Stimulated activated CD4-positive, alpha-beta T cell treated with anti-CD3 and anti-CD28 coated beads, TNF-alpha, amount 100 ng/mL, for 24 hours (primary cell): ENCODE measurements at places on chromosomes 1 and 21.

- no peak for DNase-seq
Observed at GRCh38 chr21:39110431-39110830, 72.8 kb downstream of the PSMG1 start.

- no peak for DNase-seq
Observed at GRCh38 chr1:79554688-79555087, 548.2 kb upstream of the ADGRL4 start.

GRCh38 chr1:8506995-8507615 lies 189.2 kb downstream of the SLC45A1 start:
- DNase-seq = no peak

DNA sequence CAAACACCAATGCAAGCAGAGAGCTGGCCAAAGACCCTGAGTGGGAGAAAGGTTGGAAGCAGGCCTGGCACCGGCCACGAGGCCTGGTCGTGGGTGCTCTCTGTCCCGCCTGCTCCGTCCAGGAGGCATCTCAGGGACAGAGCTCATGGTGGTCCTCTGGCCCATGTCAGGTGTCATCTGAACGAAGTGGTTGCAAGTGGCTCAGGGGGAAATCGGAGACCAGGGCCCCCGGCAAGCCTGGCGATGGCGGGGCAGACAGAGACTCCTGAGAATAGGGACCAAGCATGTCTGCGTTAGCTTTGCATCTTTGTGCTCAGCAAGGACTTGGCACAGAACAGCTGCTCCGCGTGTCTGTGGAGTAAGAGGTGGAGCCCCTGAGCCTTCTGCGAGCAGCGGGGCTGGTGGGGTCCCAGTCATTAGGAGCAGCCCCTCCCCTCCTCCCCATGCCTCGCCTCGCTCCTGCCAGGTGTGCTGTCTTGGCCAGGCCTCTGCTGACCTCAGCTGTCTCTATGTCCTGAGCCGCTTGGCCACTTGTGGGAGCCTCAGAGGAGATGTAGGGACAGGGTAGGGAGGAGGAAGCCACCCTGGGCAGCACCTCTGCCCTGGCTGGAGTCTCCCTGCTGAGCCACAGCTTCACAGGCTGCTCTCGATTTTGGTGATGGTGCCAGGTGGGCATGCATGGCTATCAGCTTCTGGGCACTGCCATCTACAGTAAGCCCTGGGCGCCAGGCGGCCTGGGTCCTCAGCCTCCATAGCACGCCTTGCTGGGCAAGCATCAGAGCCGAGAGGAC lies 362.9 kb upstream of the VAMP3 start:
- no peak for DNase-seq

GRCh38 chr1:161905269-161905884 lies 118.3 kb downstream of the OLFML2B start:
- DNase-seq = no peak

- no peak for DNase-seq
Observed at GRCh38 chr1:29412591-29412990, 176.3 kb downstream of the PTPRU start.

DNA sequence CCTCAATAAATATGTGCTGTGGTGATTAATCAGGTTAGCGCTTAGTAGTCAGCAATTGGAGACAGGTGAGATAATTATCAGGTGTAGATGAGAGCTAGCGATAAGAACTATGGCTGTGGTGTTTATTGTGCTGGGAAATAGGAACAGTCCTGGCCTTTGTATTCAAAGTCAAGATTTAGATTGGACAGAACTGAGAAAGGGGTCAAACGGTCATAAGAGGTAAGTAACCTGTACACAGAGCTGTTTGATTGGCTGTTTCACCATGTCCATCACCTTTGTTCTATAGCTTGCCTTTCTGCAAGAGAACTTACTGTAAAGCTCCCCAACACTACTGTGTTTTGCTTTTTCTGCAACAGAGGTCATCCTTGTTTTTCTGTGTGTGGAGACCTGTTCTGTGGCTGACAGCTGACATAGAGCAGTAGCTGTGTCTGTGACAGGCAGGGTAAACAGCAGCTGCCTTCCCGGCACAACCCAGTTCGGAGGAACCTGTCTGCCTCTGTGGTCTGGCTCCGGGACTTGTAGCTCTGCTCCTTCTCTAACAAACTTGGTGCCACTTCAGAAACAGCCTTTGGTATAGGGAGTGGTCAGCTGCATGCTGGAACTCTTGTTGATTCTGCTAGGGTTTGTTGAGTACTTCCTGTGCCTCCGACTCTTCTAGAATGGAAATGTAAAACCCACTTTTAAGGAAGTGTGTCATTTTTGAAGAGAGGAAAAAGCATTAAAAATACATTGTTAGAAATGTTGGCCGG lies 21.1 kb upstream of the CDC42 start:
- DNase-seq = no peak

DNA sequence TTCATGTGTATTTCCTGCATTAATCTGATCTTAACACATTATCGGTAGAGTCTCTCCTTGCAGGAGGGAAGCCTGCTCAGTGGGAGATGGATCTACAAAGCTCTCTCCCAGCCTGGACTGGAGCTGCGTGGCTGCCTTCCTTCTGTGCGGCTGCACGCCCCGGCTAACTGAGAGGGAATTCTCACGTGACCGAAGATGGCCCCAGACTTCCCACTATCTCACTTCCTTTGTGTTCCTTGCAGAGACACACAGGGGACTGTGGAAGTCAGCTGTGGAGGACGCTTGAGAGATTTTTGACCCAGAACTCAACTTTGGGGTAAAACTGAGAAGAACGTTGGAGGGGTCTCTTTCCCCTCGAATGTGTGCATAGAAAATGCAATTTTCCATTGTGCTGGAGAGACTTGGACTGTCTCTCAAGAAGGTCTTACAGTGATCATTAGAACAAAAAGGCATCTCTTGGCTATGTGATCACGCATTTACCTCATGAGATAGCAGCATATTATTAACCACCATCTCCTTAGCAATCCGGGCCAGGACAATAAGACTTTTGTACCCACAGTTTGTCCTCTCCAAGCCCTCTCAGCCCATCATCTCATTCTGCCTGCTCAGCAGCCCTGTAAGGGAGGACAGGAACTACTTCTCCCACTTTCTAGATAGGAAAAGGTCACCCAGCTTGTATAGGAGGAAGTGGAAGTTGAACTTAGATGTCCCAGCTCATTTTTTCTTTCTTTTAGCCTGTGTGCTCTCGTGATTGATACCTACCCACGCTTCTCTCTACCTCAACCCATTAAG lies 49.3 kb upstream of the TARBP1 start:
- DNase-seq = no peak

DNA sequence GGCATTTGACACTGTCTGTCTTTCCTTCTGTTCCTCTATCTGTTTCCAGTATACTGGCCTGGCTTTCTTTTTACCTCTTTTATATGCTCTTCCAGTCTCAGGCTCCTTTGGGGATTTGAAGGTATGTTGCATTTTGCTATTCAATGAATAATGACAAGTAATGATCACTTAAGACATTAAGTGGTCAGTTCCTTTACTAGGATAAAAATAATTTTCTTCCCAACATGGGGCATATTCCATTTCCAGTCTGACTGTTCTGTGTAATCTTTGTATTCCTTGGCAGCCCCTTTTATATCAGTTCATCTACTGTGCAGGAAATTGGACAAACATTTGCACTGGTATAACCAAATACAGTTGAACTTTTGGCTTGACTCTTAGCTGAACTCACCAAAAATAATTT lies 15.6 kb downstream of the METTL18 start:
- no peak for DNase-seq

DNA sequence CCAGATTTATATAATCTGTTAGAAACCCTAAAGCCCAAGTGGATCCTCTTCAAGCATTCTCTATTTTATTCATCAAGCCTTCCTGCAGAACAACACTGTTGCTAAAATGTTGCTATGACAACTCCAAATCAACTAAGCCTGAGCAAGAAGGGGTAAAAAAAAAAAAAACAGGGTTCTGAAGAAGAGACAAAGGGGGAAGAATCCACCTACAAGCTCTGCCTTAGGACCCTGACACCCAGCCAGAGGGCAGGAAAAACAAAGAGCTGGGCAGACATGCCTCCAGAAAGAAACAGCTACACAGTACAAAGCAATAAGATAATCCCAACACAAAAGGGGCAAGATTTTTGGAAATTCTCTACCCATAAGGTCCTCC lies 1.3 kb downstream of the USF1 start:
- DNase-seq = no peak

- no peak for DNase-seq
Observed at GRCh38 chr1:66334318-66334717, 199.6 kb upstream of the SGIP1 start.

GRCh38 chr21:33300701-33301631 lies 23.8 kb upstream of the IFNAR1 start:
- no peak for DNase-seq

GRCh38 chr1:24849672-24850295 lies 80.3 kb downstream of the RUNX3 start:
- DNase-seq = no peak

DNA sequence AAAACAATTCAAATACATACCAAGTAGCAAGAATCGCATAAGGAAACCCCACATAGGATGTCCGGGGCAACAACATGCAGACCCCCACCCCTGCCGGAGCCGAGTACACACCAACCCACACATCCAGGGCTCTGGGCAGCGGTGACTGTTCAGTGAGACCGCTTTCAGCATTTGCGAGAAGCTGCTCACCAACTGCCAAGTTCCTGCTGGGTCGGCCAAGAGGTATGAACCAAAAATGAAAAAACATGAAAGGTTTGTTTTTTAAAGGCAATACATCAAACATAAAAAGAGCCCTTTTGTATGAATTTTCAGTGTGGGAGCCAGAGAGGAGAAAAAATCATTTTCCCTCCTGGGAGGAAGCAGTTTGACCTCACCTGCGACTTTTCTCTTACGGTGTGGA lies 92.3 kb downstream of the SIM2 start:
- no peak for DNase-seq

DNA sequence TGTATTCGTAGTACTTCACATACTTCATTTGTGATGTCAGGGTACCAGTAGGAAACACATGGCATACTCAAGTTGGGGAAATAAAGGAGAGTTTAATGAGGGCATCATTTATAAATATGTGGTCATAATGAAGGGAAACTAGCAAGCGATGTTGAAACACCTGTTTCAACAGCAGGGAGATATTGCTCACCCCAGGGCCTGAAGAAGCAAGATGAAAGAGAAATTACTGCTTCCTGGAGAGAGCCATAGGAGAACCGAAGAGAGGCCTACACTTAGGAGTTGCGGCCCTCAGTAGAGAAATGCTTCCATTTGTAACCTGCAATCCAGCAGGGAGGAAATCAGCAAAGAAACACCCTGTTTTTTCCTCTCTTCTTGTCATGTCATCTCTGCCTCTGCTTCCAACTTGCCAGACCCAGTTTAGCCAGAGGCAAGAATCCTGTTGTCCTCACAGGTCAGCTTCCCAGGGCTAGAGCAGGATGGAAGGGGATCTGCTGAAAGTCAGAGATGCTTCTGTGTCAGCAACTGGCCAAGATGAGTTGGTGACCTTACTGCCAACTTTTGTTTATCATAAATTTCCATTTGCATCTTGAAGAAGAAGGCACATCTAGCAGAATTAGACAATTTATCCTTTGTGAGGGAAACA lies 67.6 kb upstream of the TSPAN2 start:
- DNase-seq = no peak

DNA sequence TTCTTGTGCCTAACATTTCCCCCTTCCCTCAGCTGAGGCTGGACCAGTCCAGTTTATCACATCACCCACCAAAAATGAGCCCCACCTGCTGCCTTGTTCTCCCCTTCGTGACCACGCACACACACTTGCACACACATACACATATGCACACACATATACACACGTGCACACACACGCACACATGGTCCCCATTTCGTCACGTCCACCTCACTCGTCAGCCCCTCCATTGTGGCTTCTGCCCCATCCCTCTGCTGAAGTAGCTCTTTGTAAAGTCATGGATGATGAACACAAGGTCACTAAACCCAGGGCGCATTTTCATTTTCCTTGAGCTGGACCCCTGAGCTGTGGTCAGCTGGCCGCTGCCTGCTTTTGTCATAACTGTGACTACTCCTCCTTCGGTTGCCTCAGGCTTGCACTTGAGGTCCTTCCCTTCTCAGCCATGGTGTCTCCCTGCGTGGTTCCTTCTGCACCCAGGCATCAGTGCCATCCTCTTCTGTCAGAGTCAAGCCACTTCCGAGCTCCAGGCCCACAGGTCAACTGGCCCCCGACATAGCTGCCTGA lies 93.8 kb downstream of the SYT2 start:
- DNase-seq = no peak

DNA sequence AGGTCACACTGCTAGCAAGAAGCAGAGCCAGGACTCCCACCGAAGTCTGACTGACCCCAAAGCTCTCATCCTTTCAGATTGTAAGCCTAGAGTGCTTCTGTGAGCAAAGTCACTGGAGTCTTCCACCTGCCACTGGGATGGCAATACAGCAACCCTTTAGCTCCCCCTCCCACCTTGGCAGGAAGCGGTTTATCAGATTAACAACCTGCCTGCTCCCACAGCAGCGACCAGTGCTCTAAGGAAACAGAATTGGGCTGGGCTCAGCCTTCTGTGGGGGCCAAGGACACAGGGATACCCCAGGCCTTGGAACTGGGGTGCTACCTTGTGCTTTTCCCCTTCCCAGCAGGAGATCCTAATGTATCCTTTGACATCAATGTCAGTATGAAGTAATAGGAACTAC lies 76.0 kb downstream of the GFI1 start:
- peak; percentile 11 for DNase-seq

DNA sequence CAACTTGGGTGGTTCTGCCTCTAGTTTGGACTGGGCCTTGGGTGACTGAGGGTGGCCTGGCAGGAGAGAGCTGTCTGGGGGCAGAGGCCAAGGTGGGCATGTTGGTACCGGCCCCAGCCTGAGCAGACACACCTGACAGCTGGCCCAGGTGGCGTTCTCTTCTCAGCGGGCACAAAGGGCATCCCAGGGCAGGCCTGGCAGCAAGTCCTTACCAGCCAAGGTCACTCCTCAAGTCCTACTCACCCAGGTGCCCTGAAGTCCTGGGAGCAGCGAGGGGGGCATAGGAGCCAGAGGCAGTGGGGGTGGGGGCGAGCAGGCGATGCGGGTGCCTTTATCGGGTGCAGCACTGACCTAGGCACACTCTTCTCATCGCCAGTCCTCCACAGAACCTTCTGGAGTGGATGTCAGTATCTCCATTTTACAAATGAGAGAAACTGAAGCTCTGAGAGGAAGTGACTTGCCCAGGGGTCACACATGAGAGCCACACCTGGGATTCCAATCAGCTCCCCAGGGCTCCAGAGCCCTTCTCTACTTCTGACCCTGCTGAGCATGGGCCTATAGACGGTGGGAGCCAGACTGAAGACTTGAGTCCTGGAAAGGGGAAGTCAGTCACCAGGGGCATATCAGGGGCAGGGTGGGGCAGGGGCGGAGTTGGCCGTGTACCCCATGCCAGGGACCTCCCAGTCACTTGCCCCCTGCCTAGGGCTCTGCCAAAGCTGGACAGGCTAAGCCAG lies 587 bp upstream of the SLC25A34 start:
- no peak for DNase-seq

DNA sequence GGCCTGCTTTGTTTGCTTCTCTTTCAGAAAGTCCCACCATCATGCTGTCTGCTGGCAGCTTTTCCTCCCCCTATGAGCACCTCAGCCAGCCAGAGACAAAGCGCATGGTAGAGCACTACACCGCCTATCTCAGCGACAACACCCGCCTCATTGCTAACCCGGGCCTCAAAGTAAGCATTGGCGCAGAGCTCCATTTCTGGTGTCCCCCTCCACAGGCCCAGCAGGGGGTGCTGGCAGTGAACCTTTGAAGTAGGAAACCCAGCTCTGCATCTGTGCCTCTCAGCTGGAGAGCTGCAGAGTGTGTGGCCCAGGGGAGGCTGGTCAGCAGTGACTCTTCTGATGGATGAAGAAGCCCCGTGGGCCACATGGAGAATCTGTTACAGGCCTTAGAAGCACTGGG lies 81.2 kb upstream of the RAVER2 start:
- no peak for DNase-seq
